Ascending aorta (tissue), 2 donors: ENCODE measurements at places on chromosomes 12 and 14. TPM values are rescaled to one million over a fixed set of nuclear protein-coding genes. Genes with fewer than 3 reads are reported as not detected.

Gene PZP
- not detected for total RNA-seq

Gene MOK
- 17.6 TPM for total RNA-seq

DNA sequence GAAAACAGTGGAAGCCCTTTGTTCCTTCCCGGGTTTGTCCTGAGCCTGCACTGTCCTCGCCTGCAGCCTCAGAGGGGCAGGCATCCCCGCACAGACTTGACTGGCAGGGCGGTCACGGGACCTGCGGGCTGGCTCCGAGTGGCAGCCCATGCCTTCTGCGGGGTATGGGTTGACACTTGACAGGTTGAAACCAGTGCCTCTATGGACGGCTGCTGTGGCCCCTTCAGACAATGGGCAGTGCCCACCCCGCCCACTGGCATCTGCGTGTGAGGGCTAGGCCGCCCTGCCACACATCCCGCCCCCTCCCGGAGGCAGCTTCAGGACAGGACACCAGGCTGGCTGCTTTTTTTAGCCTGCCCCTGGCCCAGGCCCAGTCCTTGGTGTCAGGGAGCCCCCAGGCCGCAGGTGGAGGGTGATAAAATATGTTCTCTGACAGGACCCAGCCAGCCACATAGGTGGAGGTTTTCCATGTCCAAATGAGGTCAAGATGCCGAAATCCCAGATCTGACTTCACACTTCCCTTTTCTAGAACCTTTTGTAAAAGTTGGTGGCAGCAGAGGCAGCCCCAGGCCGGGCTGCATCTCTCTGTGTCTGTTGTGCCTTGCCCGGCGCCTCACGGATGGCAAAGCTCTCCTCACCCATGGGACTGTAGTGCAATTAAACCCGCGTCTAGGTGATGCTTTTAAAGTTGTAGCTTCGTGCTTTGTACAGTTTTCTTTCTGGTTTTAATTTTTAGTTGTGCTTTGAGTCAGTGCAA, 10.0 kb downstream of the ANKRD9 start:
- DNase-seq, result no peak
- H3K27me3 ChIP-seq, result no peaks in the 10 kb centered on the region
- no peak overlapping the region for H3K4me3 ChIP-seq
- H3K27ac ChIP-seq, result peak overlapping the region; percentile 84

- H3K4me3 ChIP-seq, result no peak overlapping the region
- no peaks in the 10 kb centered on the region for H3K36me3 ChIP-seq
- H3K4me1 ChIP-seq, result peaks cover 7% of the 10 kb centered on the region
Observed at GRCh38 chr12:56082967-56083366, 3.0 kb downstream of the ERBB3 start.

GRCh38 chr12:54431911-54432814, 13.1 kb upstream of the ITGA5 start:
- H3K4me1 ChIP-seq, result peaks cover 51% of the 10 kb centered on the region
- DNase-seq, result peak; percentile 79
- peak overlapping the region; percentile 97 for H3K27ac ChIP-seq
- H3K36me3 ChIP-seq, result no peaks in the 10 kb centered on the region
- H3K4me3 ChIP-seq, result peak overlapping the region; percentile 36

GRCh38 chr14:94680862-94681288, 68.7 kb downstream of the SERPINA3 start:
- no peak overlapping the region for H3K4me3 ChIP-seq
- H3K27ac ChIP-seq, result no peak overlapping the region
- no peaks in the 10 kb centered on the region for H3K4me1 ChIP-seq
- no peak for DNase-seq
- H3K27me3 ChIP-seq, result no peaks in the 10 kb centered on the region

DNA sequence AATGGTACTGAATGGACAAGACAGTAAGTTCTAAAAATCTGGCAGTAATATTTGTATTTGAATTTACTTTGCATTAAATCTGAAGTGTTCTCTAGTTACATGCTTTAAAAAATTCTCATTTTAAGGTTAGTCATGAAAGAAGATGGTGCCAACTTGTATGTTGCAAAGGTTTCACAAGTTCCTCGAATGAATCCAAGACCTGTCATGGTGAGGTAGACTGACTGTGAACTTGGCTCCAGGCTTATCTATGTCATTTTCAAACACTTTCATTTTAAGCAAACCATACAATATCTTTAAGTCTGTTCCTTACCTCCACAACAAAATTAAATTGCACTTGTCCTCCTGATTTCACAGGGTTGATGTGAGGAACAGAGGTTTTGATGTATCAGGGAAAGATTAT, 23.4 kb downstream of the CLEC2D start:
- H3K4me1 ChIP-seq, result no peaks in the 10 kb centered on the region
- H3K36me3 ChIP-seq, result peaks cover 40% of the 10 kb centered on the region
- DNase-seq, result no peak
- H3K4me3 ChIP-seq, result no peak overlapping the region
- no peaks in the 10 kb centered on the region for H3K27me3 ChIP-seq
- no peak overlapping the region for H3K27ac ChIP-seq

- H3K4me3 ChIP-seq, result no peak overlapping the region
- no peaks in the 10 kb centered on the region for H3K36me3 ChIP-seq
- no peaks in the 10 kb centered on the region for H3K27me3 ChIP-seq
- H3K4me1 ChIP-seq, result no peaks in the 10 kb centered on the region
- DNase-seq, result no peak
Observed at GRCh38 chr12:52754135-52754534, 23.0 kb downstream of the KRT76 start.

- H3K27ac ChIP-seq, result peak overlapping the region; percentile 98
- no peaks in the 10 kb centered on the region for H3K27me3 ChIP-seq
- H3K4me3 ChIP-seq, result peak overlapping the region; percentile 89
Observed at GRCh38 chr14:73785834-73786635, 65.6 kb upstream of the PTGR2 start.

DNA sequence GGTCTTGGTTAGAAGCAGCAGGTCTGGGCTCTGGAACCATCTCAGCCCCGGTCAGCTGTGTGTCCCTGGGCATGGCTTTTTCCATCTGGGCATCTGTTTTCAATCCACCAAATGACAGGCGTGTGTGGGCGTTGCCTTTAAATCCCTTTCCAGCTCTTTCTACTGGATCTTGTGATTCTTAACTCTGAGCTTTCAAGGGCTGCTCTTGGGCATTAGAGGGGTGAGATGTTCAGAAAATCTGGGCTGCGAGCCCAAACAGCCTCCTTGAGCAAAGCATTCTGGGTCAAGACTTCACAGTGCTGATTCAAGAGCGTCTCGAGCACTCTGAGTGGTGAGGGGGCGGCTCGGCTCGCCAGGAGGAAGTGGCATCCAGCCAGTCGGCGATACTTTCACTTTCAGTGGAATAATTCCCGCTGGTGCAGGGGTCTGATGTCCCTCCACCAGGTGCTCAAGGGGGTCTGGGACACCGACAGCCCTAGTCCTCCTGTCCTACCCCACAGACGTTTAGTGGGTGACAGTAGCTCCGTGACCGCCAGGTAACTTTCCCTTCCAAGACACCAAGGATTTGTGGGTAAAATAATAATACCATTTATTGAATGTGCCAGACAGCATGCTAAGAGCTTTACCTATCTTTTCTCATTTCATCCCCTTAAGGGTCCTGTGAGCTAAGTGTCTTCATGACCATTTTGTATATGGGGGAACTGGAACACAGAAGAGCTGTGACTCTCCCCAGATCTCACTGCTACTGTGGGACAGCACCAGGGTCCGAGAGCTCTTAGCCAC, 114.0 kb downstream of the PLXNC1 start:
- peak overlapping the region; percentile 81 for H3K27ac ChIP-seq
- peak overlapping the region; percentile 46 for H3K4me3 ChIP-seq
- H3K4me1 ChIP-seq, result peaks cover 6% of the 10 kb centered on the region
- H3K27me3 ChIP-seq, result no peaks in the 10 kb centered on the region

GRCh38 chr12:115233891-115234543, 550.0 kb upstream of the TBX3 start:
- no peak overlapping the region for H3K27ac ChIP-seq
- H3K27me3 ChIP-seq, result no peaks in the 10 kb centered on the region
- H3K4me3 ChIP-seq, result no peak overlapping the region
- no peak for DNase-seq

DNA sequence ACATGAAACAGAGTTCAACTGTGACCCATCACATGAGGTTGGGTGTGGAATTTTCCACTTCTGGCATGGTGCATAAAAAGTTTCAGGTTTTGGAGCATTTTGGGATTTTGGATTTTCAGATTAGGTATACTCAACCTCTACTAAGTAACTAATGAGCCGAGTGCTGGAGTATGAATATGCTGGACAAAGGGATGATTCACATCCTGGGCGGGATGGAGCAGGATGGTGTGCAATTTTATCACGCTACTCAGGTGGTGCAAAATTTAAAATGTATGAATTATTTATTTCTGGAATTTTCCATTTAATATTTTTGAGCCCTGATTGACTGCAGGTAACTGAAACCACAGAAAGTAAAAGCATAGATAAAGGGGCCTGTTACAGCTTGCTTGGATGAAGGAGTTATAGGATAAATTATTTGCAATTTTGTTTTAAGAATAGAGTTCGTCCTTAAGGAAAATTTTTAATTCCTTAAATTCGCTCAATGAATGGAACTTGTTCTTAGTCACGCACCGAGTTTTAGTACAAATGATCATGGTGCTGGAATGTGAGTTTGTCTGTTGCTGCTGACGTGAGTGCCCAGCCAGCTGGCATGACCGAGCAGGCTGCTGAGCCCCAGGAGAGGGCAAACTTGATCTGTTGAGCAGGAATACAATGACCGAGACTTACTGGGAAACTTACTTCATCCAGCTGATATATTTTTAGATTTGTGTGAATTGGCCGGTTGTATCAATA, 176.3 kb downstream of the ESR2 start:
- H3K4me3 ChIP-seq, result no peak overlapping the region
- DNase-seq, result peak; percentile 72
- peak overlapping the region; percentile 90 for H3K27ac ChIP-seq
- H3K36me3 ChIP-seq, result peaks cover 16% of the 10 kb centered on the region
- no peaks in the 10 kb centered on the region for H3K27me3 ChIP-seq

- no peak for DNase-seq
- no peaks in the 10 kb centered on the region for H3K4me1 ChIP-seq
- no peaks in the 10 kb centered on the region for H3K36me3 ChIP-seq
Observed at GRCh38 chr14:98301681-98302080, 970.3 kb downstream of the BCL11B start.

- no peaks in the 10 kb centered on the region for H3K27me3 ChIP-seq
- peak; percentile 70 for DNase-seq
- H3K27ac ChIP-seq, result peak overlapping the region; percentile 54
- H3K36me3 ChIP-seq, result no peaks in the 10 kb centered on the region
- H3K4me1 ChIP-seq, result peaks cover 16% of the 10 kb centered on the region
Observed at GRCh38 chr14:34063470-34064164, 112.7 kb upstream of the EGLN3 start.

DNA sequence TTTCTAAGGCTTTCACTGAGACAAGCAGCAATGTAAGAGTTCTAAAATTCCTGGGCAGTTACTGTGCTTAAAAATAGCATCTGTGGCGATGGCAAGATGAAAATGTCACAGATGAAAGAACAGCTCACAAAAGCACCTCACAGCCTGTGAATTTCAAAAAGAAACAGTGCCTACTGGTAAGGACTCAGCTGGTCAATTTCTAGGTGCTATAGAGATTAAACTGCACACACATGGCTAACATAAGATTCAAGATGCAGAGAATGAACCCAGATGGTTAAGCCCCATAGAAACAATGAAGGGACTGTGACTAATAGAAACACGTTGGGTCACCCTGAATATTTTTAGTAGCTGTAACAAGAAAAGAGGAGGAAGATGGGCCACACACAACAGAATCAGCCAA, 12.0 kb upstream of the IL26 start:
- no peak overlapping the region for H3K4me3 ChIP-seq
- H3K4me1 ChIP-seq, result no peaks in the 10 kb centered on the region
- H3K27ac ChIP-seq, result no peak overlapping the region
- no peaks in the 10 kb centered on the region for H3K27me3 ChIP-seq
